ENCODE measurements at places on chromosomes 5 and 9.

DNA sequence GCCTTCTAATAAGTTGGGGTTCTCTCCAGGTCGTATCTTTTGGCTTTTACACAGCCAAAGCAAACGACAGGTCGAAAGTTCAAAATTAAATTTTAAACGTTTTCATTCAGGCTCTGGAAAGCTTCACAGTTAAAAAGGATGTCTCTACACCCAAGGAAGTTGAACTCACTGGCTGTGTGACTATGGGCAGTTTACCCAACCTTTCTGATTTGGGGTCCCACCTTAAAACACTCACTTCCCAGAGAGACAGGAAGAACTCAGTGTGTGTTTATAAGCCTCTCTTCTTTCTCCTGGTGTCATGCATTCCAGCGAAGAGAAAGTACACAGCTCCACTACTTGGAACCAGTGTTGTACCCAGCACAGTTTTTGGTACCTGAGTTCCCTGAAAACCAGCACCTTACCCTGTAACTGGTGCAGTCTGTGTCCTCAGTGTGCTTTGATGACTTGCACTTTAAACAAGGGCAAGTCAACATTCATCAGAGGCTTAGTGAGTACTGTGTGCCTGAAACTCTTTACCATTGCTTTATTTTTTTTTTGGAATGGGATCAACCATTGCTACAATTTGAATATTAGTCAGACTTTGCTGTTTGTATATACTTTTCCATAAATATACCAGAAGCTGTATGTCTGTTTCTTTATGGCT lies 1.7 kb downstream of the SRD5A1 start:
- DNase-seq, result no peak

DNA sequence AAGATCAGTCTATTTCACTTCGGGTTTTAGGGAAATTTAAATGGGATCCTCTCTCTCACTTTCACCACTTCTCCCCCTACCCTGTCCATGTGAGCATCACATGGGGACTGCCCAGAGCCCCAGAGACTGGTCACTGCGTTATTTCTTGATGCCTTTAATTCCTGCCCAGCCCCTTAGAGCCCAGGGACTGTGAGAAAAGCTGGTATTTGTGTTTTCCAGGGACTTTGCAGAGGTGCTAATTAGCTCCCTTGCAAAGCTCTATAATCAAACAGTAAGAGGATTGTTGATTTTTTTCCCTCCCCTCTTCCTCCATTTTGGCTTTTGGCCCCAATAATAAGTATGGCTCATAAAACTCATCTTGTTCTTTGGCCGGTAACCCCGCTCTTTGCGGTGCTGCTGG lies 35.6 kb downstream of the NTRK2 start:
- DNase-seq, result no peak

- no peak for DNase-seq
These were observed 237.3 kb upstream of the TUT7 start for GRCh38 chr9:86591472-86591871.

DNA sequence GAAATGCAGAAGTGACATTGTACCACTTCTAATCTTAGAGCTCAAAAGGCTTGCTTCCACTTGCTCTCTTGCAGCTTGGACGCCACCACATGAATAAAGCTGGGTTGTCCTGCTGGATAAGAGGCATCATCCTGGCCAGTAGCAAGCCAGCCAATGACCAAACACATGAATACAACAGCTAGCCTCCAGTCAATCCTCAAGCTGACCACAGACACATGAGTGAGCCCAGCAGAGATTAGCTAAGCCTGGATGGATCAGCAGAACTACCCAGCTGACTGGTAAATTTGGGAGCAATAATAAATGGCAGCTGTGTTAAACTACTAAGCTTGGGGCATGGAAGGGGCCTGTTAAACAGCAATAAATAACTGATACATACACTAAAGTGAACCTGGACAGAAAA lies 121.1 kb upstream of the SLC12A2 start:
- DNase-seq, result no peak

GRCh38 chr5:82754036-82754746 lies 323.0 kb downstream of the TMEM167A start:
- no peak for DNase-seq

- DNase-seq, result no peak
These were observed 20.3 kb upstream of the NINJ1 start for GRCh38 chr9:93154293-93154903.

- peak; percentile 58 for DNase-seq
These were observed 7.3 kb upstream of the BARHL1 start for GRCh38 chr9:132575005-132575609.

DNA sequence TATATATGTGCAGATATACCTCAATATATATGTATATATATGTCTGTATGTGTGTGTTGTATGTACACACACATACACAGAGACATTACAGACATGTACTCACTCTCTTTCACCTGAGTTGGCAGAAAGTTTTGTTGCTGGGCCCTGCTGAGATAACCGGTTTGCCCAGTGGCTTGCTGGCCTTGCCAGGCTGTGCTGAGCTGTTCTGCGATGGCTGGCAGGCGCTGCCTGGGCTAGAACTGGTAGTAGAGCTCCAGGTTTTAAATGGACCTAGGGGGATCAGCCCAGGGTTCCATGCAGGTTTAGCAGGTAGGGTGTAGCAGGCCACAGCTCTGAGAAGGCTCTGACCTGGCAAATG lies 394.3 kb downstream of the GADD45G start:
- DNase-seq, result no peak

GRCh38 chr9:5949103-5949699 lies 58.5 kb downstream of the MLANA start:
- peak; percentile 12 for DNase-seq

- DNase-seq, result no peak
These were observed 72.2 kb downstream of the PTPDC1 start for GRCh38 chr9:94156348-94157049.

DNA sequence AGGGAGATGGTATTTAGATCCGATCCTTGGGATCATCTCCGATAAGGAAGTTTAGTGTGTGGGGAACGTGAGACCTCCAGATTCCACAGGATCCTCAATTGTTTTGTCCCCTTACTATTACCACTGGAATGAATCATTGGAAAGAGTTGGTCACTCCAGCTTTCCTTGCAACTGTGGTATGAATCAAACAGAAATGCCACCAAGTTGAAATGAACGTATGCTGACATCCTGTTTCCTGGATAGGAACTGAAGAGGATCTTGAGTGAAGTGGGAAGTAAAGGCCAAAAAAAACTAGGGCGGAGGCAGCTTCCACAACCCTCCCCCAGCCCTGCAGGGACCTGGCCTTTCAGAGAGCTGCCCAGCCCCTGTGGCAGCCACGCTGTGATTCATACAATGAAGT lies 23.9 kb downstream of the IRX1 start:
- DNase-seq, result no peak

GRCh38 chr5:136781464-136781863 lies 416.1 kb upstream of the TRPC7 start:
- DNase-seq, result no peak

DNA sequence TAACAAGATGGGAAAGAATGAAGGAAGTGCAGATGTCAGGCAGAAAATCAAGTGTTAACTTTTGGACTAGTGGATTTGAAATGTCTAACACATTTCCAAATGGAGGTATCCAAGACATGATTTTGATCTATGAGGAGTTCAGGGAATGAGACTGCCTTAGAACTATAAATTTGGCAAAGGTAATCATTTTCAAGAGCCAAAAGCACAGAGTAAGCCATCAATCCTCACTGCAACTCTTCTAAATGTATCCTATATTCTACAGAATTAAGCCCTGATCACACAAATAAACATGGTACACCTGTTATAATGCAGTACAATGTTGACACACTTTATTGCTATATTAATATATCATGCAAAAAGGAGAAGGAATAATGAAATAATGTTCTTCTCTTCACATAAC lies 55.6 kb downstream of the SETX start:
- DNase-seq, result no peak

DNA sequence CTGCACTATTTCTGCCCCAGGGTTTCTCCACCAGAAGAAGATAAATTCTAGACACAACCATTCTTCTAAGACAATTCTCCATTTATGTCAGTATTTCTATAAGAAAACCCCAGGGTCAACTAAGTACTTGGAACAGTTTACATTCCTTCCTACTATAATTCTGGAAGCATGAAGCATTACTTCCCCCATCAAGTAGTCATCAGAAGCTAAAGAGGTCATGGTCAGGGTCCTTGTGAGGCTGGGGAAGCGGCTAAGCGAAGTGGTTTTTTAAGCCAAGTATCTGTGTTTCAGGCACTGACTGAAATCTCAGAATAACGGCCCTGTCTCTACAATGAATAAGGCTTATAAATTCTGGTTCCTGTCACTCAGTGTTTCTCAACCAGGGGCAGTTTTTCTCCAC lies 197.8 kb downstream of the GLIS3 start:
- no peak for DNase-seq

DNA sequence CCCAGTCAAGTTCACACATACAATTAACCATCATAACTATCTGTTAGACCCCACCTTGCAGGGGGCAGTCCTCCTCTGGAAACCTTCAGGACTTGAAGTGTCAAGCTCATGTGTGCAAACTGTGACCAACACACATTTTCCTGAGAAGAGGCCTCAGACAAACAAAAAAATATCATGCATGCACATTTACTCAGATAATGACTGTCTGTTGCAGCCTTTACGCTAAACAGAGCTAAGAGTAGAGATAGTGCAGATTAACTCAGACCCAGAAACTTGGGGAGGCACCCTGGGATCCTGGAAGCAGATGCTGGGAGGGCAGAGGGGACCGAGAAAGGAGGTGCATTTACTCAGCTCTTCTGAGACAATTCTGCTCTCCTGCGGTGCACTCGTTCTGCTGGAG lies 3.6 kb upstream of the S1PR3 start:
- no peak for DNase-seq

GRCh38 chr5:34826347-34826746 lies 12.6 kb upstream of the TTC23L start:
- no peak for DNase-seq

DNA sequence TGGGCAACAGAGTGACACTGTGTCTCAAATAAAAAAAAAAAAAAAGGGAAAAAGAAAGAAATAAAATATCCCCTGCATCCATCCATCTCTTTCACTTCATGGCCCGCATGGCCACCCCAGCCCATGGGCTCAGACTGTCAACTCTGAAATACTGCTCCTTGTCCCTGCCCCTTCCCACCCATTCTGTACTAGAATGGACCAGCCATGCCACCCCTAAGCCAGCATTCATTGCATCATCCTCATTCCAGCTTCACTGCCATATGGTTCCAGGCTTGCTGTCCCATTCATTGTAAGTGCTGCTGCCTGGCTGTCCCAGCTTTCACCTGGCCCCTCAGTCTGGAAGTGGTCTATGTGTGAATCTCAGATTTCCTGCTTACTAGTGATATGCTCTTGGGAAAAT lies 46.2 kb downstream of the SPRY4 start:
- no peak for DNase-seq

GRCh38 chr5:133827011-133827410 lies 141.4 kb downstream of the C5orf15 start:
- peak; percentile 45 for DNase-seq

DNA sequence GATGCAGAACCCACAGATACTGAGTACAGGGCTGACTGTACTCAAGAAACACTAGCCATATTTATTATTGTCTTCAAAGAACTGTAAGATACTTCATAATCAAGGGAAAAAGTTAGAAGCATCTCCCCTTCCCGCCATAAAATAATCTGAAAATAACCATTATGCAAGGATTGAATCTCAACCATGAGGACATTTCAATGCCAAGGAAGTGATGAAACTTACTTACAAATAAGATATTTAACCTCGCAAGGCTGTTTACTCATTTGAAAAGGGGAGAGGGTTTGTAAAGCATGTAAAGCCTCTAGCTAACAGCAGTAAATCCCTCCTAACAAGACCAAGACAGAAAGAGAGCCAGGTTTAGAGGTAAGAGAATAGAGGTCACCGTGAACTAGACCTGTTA lies 6.3 kb downstream of the MYO10 start:
- no peak for DNase-seq

GRCh38 chr9:124739360-124739759 lies 31.8 kb downstream of the NR6A1 start:
- no peak for DNase-seq

- DNase-seq, result no peak
These were observed 590.7 kb downstream of the RAB3C start for GRCh38 chr5:59173578-59173977.

GRCh38 chr5:34778091-34778850 lies 60.7 kb upstream of the TTC23L start:
- DNase-seq, result no peak

DNA sequence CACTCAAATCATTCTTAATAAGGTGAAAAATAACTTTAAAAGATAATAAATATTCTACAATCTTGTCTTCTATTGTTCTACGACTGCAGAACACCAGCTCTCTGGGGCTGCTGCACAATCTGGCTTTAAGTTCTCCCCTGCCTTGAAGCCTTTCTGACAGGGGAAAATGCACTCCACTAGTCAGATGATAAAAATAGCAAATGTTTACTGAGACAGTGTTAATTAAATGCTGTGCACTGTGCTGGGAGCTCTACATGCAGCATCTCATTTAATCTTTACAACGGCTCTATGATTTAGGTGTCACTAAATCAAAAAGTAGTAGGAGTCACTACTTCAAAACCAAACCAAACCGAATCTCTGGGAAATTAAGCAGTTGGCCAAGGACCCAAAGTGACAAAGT lies 132.7 kb downstream of the SLIT3 start:
- no peak for DNase-seq

- no peak for DNase-seq
These were observed 463.5 kb downstream of the RASEF start for GRCh38 chr9:82599336-82599949.

DNA sequence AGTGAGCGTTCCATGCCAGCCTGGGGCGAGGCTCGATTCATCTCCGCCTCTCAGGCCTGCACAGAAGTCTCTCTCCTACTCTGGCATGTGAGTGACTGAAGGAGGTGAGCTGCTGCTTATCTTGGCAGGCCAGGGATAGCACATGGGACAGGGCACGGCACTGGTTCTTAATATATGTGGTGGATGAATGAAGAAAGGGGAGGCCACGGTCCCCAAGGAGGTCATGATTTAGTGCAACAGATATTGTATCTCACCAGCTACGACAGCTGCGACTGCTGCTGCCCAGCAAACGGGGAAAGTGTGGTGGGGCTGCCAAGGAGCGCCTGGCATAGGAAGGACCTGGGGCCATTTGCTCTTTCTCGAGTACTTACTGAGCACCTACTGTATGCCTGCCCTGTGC lies 19.3 kb upstream of the MAPK9 start:
- DNase-seq, result no peak

DNA sequence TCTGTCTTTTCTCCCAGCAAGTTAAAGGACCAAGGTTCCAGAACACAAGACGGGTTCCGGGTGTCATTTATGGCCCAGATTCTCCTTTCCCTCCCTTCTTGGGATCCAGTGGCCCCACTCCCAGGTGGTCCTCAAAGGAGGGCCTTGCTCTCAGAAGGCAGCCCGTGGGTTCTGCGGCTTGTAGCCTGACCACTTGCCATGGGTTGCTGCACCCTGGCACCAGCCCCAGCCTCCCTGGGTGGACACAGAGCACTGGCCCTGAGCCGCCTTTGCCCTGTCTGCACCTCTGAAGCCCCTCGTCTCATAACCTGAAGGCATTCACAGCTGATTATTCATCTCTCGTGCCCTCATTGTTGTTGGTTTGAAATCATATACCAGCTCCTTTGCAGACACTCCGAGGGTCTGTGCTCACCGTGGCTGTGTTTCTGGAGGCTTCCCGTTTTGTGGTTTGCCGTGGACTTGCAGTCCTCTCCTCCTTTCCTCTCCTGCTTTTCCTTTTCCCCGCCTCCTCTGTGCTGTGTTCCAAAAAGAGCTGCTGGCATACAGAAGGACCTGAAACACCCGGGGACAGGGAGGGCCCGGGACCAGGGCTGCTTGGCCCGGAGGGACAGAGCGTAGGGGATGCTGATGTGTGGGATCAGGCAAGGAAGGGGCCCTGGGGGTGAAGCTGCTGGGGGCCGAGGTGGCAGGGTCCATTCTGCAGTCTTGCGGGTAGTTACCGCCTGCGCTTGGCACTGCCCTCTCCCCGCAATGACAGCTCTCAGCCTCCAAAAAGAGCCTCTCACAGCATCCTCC lies 49.5 kb upstream of the FCN2 start:
- no peak for DNase-seq

All from right kidney (tissue), 9 donors.